NCI-H1417 treated with DMSO at 0.1 percent for 48 hours (cell line): ENCODE measurements at places on chromosomes 3 and 15.

GRCh38 chr3:129688271-129688895, 81.9 kb upstream of the PLXND1 start:
- peak; percentile 78 for DNase-seq

DNA sequence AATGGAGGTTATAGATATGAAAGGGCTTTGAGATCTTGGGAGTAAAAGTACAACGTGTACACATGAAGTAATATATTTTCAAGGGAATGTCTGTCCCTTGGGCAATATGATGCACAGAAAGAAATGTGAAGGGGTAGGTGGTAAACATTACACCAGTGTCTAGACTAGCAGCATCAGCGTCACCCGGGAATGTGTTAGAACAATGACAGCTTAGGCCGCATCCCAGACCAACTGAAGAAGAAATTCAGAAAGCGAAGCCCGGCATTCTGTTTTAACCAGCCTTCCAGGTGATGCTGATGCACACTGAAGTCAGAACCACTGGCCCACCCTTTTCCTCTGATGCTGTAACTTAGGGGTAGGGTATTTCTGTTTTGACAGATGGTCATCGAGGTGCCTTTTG, 6.3 kb downstream of the INAFM2 start:
- no peak for DNase-seq

- no peak for DNase-seq
Measured at GRCh38 chr15:28246605-28247004, 75.4 kb downstream of the HERC2 start.

GRCh38 chr3:111472556-111472955, 69.4 kb upstream of the CD96 start:
- no peak for DNase-seq

DNA sequence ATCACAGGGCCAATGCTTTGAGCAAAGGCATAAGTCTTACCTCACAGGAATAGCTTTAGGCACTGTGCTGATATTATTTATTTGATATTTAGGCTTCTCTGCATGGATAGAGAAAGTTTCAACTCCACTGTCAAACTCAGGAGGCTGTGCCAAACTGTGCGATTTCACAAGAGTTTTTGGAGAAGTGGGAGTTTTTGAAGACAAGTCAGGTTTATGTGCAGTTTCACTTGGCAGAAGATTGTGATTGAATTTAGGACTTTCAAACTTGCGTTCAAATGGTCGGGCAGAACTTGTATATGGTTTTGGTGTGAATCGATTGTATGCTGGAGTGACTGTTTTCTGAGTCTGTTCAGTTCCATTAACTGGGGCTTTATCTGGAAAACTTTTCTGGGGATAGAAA, 113.7 kb downstream of the TJP1 start:
- no peak for DNase-seq

DNA sequence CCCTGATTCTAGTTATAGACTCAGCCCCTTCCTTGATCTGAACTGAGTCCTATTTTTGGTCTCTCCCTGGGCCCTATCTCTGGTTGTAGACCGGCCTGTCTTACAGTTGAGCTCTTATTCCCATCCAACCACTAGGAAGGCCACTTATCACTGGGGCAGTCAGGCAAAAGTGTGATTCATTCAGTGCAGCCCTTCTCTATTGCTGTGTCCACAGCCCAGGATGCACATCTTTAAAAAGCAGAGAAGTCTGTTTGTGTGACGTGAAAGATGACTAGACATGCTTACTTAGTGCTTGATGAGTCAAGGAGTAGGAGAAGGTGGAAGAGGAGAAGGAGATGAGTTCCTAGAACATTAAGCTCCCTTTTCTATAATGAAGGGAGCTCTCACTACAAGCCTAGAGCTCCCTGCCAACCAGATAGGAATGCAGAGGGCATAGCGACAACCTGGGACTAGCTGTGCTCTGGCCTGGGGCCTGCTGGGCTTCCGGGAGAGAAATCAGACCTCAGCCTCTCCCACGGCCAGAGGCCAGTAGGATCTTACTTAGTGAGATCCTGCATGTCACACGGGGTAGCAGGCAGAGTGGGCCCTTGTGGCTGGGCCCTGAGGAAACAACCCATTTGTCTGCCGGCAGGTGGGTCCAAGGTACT, 25.7 kb downstream of the INSYN1 start:
- no peak for DNase-seq

GRCh38 chr3:128322030-128323022, 144.4 kb downstream of the DNAJB8 start:
- DNase-seq: no peak

DNA sequence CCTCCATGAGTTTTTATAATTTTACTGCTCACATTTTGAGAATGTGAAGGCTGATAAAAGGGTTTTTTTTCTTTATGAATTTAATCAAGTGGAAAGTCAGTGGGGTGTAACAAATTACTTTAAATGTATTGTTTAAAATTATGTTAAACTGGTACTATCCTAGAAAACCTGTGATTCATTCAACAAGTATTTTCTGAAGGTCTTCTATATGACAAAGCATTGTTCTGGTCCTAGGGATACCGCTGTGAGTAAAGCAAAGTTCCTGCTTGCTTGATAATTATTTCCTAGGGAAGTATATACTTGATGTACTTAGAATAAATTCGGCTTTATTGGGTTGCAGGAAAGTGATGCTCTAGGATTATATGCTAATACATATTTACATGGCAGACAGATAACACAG, 152.8 kb upstream of the GOLGA6L4 start:
- DNase-seq: no peak

DNA sequence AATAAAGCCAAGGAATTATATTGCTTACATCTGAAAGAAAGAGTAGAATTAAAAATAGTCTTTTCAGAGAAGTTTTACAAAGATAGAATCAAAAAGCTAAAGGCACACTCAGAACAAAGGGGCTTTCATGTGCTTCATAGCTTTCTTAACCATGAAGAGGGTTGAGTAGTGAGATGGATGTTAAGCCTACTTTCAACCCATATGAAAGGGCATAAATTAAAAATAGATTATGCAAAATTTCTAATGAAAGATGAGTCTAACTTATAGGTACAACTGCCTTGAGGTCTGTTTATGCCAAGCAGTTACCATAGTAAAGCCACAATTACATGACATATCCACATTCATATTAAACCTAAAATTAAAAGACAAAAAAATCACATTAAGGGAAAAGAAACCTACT, 223.3 kb upstream of the ARHGEF26 start:
- no peak for DNase-seq

DNA sequence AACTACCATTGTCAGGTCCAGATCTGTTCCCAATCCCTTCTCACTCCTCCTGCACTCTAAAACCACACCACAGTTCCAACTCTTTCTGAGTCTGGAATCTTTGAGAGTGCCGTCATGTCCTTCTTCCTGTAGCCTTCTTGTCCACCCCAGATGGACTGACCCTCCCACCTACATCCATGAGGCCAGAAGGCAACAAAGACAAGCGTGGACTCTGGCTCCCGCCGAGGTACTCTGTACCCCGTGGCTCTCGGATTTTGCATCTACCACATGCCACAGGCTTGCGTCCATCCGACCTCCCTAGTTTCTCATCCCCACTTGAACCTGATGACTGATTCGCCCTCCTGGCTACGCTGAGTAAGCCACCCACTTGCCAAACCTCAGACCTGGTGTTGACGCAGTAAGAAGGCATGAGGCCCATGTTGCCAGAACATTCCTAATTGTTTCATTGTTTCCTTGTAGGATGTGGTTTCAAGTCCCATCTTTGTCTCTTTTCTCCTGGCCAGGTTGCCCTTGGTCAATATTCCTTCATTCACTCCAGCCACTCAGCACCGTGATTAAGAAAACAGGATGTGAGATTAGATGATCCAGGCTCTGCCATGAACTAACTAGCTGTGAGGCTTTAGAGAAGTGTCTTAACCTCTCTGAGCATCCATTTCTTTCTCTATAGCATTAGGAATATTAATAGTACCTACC, 1.1 kb upstream of the ZBTB38 start:
- DNase-seq: no peak

DNA sequence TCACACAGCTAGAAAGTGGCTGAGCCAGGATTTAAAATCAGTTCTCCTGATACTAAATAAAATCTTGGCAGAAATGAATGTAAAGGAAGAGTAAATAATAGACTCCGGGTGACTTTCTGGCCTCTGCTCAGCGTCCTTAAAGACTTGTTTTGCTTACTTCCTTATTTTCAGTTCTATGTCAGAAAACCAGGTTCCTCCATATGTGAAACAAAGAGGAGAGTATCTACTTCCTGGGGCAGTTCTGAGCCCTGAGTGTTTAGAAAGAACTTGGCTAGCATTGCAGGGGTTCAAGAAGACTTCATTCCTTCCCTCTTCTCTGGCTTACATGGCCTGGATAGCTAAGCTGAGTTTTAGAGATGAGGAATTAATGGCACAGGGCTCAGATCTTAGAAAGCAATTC, 222.8 kb upstream of the TLE3 start:
- DNase-seq: no peak

DNA sequence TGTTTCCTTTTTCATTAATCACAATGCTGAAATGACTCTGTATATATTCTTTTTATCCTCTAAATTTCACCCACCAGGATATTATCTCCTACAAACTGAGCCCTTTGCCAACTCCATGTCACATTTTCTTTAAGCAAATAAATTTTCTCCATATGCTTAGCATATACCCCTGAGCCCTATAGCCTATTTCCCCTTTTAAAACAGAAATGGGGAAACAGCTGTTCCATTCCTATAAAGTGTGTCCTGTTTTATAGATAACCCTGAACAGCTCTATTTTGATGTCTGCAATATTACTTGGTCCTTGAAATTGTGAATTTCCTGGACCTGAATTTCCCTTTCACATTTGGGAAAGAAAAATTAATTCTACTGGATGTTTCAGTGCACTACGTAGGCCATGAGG, 15.6 kb upstream of the FILIP1L start:
- DNase-seq: no peak

GRCh38 chr3:71226565-71227269, 356.8 kb downstream of the FOXP1 start:
- DNase-seq: no peak

DNA sequence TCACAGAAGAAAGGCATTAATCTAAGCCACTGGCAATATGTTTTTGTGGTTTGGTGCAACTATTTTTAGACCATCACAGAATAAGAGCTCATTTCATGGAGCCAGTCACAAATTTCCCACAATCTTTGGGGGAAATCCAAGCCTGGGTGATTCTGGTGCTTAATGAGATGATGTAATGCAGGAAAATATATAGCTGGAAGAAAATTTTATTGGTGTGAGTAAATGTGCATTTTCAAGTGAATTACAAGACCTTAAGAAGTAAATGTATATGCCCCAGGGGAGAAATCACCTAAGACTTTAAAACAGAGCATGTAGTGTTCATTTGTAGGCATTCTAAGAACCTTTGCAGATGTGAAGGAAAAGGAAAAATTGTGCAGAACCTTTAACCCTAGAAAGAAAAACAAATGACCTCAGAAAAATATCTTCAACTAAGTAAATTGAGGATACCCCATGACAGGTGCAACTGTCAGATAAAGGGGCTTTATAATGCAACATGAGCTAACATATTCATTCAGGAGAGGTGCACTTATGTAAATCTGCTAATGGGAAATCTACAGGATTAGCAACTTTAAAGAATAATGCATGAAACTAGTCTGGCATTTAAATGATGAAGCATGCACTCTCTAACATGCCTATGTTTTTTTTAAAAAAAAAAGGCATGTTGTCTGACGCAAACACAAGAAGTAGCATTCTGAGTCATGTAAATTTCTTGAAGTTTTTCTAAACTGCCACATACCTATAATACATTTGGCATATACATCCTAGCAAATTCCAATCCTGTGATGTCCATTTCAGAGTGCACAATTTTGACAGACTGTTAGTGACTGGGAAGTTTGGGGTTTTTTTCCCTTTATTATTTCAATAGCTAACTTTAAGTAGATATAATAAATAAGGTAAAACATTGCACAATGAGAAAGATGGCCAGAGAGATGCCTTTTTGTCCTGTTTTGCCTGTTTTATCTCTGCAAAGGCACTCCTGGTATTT, 105.1 kb downstream of the MEX3B start:
- no peak for DNase-seq

GRCh38 chr3:112390783-112391641, 58.1 kb downstream of the CD200 start:
- no peak for DNase-seq

DNA sequence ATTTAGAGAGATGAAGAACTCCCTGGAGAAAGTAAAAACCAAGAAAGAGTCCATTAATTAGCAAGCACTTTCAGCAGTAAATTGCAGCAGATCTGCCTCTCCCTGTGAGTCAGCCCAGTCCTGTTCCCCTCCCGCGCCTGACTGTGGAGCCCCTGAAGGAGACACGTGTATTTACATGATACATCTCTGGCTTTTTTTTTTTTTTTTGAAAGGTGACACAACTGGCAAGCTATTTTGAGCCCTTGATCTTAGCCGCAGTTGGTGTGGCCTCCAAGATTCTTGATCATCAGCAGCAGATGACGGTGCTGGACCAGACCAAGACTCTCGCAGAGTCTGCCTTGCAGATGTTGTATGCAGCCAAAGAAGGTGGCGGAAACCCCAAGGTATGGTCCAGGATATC, 271.8 kb upstream of the TPM1 start:
- no peak for DNase-seq

- no peak for DNase-seq
Measured at GRCh38 chr3:177516158-177517011, 319.1 kb upstream of the TBL1XR1 start.

DNA sequence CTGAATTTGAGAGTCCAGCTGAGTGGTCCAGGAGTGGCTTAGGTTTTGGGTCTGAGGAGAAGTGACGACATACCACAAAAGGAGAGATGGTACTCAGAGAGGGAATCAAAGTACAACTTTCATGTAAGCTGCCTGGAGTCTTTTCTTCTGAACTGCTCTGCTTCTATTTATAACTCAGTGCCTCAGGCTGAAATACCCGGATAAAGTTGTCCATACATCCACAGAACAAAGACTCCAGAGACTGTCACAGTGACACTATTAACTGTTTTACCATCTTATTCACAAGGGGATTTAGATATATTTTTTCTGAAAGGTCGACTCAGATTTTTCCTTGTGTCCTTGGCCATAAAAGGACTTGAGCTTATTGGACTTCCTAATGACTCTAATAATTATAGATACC, 264.3 kb upstream of the DNAJC19 start:
- no peak for DNase-seq

- DNase-seq: no peak
Measured at GRCh38 chr3:127104586-127104985, 88.3 kb upstream of the PRR23E start.

DNA sequence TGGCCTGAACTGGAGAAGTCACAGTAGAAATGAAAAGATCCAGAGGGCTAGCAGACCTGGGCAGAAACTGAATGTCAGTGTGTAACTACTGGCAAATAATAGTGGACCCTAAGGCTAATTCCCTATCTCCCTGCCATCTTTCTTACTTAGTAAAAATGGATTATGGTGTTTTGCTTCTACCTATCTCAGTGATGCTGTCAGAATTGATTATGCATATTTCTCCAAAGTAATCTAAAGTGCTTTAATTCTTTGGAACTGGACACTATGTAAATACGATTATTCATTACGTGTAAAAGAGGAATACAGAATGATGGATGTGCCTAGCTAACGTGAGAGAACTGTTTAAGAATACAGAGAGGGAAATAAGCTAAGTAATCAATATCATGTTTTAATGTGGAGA, 651.9 kb downstream of the NLGN1 start:
- no peak for DNase-seq
